ENCODE measurements at places on chromosomes 5 and 9. TPM values are rescaled to one million over a fixed set of nuclear protein-coding genes. Genes with fewer than 3 reads are reported as not detected.

Gene ADAMTSL2
- total RNA-seq, result under 0.01 TPM

Gene OR13C9
- total RNA-seq, result not detected

Gene ACTBL2
- total RNA-seq, result not detected

Gene RBM18
- total RNA-seq, result 10.0 TPM

Gene C9orf50
- 0.36 TPM for total RNA-seq

Gene PCDHGB5
- 24.2 TPM for total RNA-seq

Gene FGF18
- under 0.01 TPM for total RNA-seq

GRCh38 chr5:15549961-15550360, 50.0 kb downstream of the FBXL7 start:
- H3K27ac ChIP-seq, result no peak overlapping the region
- H3K27me3 ChIP-seq, result no peaks in the 10 kb centered on the region
- no peak for DNase-seq
- H3K4me1 ChIP-seq, result no peaks in the 10 kb centered on the region
- no peaks in the 10 kb centered on the region for H3K36me3 ChIP-seq

GRCh38 chr5:140926443-140927227, 536 bp downstream of the PCDHAC1 start:
- DNase-seq, result peak; percentile 79
- H3K27me3 ChIP-seq, result peaks cover 4% of the 10 kb centered on the region
- no peaks in the 10 kb centered on the region for H3K4me1 ChIP-seq

GRCh38 chr5:124888050-124888506, 141.6 kb upstream of the ZNF608 start:
- H3K4me3 ChIP-seq, result no peak overlapping the region
- H3K27ac ChIP-seq, result no peak overlapping the region
- H3K36me3 ChIP-seq, result no peaks in the 10 kb centered on the region
- no peaks in the 10 kb centered on the region for H3K27me3 ChIP-seq

GRCh38 chr5:151004499-151004898, 15.9 kb upstream of the GPX3 start:
- H3K27ac ChIP-seq, result no peak overlapping the region
- H3K27me3 ChIP-seq, result peaks cover 19% of the 10 kb centered on the region
- DNase-seq, result no peak
- no peak overlapping the region for H3K4me3 ChIP-seq

GRCh38 chr5:144465441-144465840, 294.8 kb downstream of the KCTD16 start:
- H3K27me3 ChIP-seq, result no peaks in the 10 kb centered on the region
- H3K27ac ChIP-seq, result no peak overlapping the region
- DNase-seq, result no peak

DNA sequence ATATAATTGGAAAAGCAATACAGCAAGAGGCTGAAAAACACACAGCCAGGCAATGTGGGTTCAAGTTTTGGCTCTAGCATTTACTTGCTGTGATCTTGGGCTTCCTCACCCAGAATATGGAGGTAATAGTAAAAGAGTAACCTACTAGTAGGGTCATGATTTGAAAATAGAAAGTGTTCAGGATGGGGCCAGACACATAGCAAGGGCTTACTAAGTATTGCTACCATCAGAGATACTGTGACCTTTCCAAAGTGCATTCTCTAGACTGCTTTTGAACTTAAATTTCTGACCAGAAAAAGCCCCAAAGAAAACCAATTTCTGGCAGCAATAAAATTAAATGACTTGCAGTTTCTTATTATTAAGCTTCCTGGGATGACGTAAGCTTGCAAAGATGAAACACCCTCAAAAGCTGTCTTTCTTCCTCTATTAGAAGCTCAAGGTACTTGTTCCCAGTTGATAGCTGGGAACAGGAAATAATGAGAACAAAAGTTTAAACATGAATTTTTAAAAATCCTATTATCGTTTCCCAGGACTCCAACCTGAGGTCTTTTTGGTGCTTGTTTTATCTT, 20.3 kb downstream of the SLC45A2 start:
- no peak for DNase-seq
- H3K36me3 ChIP-seq, result no peaks in the 10 kb centered on the region
- peaks cover 5% of the 10 kb centered on the region for H3K27me3 ChIP-seq
- no peaks in the 10 kb centered on the region for H3K4me1 ChIP-seq

GRCh38 chr9:112162621-112163413, 12.3 kb downstream of the SUSD1 start:
- no peak overlapping the region for H3K27ac ChIP-seq
- no peaks in the 10 kb centered on the region for H3K36me3 ChIP-seq
- no peaks in the 10 kb centered on the region for H3K27me3 ChIP-seq
- H3K4me1 ChIP-seq, result peaks cover 9% of the 10 kb centered on the region

DNA sequence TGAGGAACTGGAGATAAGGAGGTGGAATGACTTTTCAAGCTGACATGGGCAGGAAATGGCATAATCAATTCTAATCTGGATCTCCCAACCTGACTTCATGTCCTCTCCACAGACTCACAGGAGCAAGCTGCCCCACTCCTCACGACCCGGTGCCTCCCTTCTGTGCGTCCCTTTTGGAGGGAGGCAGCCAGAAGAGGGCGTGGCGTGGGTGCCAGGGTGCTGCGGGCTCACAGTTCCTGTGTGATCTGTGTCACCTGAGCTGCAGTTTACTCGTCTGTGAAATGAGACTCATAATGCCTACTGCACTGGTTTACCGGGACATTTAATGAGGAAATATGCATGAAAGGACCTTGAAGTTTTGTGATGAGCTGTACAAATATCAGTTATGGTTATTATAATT, 207.4 kb downstream of the DAB2IP start:
- H3K27ac ChIP-seq, result no peak overlapping the region
- H3K27me3 ChIP-seq, result no peaks in the 10 kb centered on the region
- peaks cover 15% of the 10 kb centered on the region for H3K4me1 ChIP-seq
- H3K36me3 ChIP-seq, result no peaks in the 10 kb centered on the region

GRCh38 chr5:142053426-142054151, 40.8 kb upstream of the GNPDA1 start:
- peak; percentile 81 for DNase-seq
- H3K4me3 ChIP-seq, result no peak overlapping the region
- H3K27me3 ChIP-seq, result no peaks in the 10 kb centered on the region
- H3K4me1 ChIP-seq, result peaks cover 14% of the 10 kb centered on the region
- no peak overlapping the region for H3K27ac ChIP-seq

GRCh38 chr5:170254056-170254455, 21.3 kb downstream of the C5orf58 start:
- H3K36me3 ChIP-seq, result no peaks in the 10 kb centered on the region
- DNase-seq, result no peak
- no peaks in the 10 kb centered on the region for H3K4me1 ChIP-seq
- no peak overlapping the region for H3K27ac ChIP-seq
- peaks cover 32% of the 10 kb centered on the region for H3K27me3 ChIP-seq

DNA sequence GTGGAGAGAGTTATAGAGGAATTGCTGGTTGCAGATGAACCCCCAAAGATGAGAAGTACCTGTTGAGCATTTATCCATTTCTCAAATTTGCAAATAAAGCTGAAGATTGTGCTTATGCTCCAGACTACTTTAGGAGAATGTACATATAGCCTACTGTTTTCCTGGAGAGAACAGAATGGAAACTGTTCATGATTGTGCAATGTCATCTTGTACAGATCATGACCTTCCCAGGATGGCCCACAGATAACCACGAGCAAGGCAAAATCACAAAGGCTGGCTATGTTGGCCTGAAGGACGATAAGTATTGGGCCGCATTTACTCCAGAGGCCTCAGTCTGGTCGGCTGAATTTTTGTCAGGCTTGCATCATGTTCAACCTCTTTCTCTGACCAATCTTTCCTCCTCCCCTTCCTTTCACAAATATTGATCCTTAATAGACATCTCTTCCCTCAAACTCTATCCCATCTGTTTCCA, 28.5 kb upstream of the RICTOR start:
- H3K4me1 ChIP-seq, result peaks cover 42% of the 10 kb centered on the region
- no peaks in the 10 kb centered on the region for H3K27me3 ChIP-seq
- H3K36me3 ChIP-seq, result no peaks in the 10 kb centered on the region
